ENCODE measurements at places on chromosomes 6 and 20.

- no peak for DNase-seq
Observed at GRCh38 chr20:17646209-17646960, 35.7 kb downstream of the RRBP1 start.

- peak; percentile 67 for DNase-seq
Observed at GRCh38 chr6:30615219-30615957, 1.7 kb downstream of the PPP1R10 start.

- no peak for DNase-seq
Observed at GRCh38 chr6:31113861-31114540, 599 bp upstream of the PSORS1C1 start.

DNA sequence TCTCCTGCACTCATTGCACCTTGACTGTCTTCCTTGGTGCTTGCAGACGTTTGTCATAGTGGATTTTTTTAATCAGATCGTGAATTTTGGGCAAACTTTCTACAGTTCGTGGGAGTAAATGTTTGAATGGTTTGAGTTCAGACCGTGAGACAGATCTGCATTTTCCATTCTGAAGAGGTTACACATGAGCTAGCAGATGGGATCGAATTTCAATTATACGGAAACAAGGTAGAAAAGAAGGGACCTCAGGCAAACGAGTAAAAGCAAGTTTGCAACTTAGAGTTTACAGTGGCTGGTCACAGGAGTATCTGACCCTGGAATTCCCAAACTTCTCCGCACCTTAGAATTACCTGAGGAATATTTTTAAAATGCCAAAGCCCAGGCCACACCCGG is 17.2 kb upstream of the NCR2 start:
- DNase-seq, result no peak

DNA sequence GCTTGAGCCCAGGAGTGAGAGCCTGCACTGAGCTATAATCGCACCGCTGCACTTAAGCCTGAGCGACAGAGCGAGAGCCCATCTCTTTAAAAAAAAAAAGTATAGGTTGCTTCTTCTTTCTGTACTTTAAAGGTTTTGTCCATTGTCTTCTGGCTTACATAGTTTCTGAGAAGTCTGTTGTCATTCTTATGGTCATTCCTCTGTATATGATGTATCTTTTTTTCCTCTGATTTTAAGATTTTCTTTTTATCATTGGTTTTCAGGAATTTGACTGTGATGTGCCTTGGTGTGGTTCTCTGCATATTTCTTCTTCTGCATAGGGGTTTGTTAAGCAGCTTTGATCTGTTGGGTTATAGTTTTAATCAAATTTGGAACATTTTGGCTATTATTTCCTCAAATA is 29.1 kb downstream of the QRSL1 start:
- DNase-seq, result peak; percentile 10

- DNase-seq, result no peak
Observed at GRCh38 chr6:168880271-168880670, 373.4 kb downstream of the THBS2 start.

DNA sequence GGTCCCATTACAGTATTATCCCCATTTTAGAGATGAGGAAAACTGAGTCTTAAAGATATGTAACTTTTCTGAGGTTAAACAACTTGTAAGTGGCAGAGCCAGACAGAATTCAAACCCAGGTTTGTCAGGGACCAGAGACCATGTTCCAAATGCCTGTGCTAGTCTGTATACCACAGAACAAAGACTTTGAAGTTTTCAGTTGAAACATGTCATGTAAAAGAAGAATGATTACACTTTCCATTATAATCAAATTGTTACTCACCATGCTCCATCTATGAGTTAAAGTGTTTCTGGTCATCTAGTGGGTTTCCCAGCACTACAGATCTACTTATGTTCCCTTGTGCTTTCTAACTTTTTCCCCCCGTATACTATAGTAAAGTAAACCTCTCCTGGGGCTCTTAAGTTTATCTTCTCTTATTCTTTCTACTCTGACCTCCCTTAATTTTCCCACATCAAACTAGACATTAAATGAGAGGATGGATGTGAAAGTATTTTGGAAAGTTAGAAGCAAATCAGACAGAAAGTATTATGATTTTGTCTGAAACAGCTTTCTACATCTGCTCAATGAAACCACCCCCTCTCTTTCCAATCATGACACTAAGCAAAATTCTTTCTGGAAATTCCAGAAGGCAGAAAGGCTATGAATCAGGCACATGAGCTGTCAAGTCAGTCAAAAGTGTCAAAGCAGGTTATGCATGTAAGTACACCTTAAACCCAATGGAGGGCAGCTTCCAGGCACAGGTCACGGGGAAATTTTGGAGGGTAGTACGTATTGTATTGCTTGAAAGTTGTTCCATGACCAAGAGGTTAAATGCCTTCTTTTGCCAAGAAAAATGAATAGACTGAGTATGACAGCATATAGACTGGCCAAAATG is 132.7 kb upstream of the MAP3K7 start:
- DNase-seq, result peak; percentile 87

DNA sequence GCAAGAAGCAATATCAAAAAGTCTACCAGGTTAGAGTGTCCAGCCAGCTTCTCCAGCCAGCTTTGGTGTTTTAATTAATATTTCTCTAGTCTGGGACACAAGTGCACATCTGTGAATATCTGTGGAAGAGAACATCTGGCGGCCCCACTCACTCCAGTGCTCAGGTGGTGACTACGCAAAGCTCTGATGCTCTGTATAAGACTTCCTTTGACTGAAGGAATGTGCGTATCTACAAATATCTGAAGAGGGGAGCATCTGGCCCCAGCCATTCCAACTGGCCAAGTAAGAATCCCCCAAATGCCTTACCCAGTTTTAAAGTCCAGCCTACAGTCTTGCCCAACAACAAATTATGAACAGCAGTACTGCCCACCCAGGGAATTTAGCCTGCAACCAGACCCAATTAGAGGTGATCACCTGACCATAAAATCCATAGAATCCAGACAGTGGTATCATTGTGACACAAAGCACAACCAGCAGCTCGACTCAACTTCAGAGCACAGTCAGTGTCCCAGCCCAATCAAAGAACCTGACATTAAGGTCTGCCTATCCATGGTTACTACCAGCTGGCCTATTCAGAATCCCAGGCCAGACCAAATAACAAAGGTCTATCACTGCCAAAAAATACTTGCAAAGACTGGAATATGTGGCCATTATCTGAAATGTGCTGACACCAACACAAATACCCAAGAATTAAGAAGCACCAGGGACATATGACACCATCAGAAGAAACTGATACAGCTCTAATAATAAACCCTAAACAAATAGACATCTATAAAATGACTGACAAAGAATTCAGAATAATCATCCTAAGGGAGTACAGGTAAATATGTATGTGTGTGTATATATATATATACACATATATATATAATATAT is 76.1 kb upstream of the MANEA start:
- DNase-seq, result no peak

DNA sequence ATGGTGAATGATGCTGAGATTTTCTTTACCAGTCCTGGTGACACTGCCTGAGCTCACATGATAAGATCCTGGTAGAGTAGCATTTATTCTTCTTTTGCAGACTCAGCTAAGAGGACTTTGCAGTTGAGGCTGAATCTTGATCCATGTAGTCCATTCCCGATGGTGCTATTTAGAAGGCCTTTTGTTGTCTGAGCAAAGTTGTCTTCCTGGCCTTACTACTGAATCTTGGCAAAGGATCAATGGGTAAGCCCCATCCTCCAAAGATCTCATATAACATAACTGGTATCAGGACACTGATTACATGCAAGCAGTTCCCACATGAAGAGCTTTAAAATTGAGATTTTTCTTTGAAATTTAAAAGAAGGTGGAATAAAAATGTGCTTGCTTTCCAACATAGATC is 291.6 kb downstream of the SOX4 start:
- DNase-seq, result peak; percentile 14

GRCh38 chr20:34485068-34485634 is 31.1 kb upstream of the DYNLRB1 start:
- no peak for DNase-seq

GRCh38 chr6:15431762-15432483 is 186.1 kb downstream of the JARID2 start:
- DNase-seq, result peak; percentile 53

- peak; percentile 23 for DNase-seq
Observed at GRCh38 chr20:24781418-24781980, 167.6 kb upstream of the CST7 start.

DNA sequence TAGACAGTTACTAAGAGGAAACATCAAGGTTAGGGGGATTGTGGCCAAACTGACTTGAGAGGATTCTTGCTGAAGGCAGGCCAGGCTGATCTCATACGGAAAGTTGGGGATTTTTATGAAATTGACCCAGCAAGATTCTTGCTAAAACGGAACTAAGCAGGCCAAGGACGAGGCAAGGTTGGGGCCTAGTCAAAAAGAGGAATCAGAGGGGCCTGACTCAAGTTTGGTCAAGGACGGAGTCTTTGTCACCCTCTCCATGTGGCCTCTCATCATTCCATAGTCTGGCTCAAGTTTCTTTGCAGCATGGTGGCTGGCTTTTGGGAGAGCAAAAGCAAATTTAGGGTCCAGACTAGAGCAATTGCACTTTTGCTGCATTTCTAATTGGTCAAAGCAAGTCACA is 7.9 kb upstream of the HECA start:
- no peak for DNase-seq

DNA sequence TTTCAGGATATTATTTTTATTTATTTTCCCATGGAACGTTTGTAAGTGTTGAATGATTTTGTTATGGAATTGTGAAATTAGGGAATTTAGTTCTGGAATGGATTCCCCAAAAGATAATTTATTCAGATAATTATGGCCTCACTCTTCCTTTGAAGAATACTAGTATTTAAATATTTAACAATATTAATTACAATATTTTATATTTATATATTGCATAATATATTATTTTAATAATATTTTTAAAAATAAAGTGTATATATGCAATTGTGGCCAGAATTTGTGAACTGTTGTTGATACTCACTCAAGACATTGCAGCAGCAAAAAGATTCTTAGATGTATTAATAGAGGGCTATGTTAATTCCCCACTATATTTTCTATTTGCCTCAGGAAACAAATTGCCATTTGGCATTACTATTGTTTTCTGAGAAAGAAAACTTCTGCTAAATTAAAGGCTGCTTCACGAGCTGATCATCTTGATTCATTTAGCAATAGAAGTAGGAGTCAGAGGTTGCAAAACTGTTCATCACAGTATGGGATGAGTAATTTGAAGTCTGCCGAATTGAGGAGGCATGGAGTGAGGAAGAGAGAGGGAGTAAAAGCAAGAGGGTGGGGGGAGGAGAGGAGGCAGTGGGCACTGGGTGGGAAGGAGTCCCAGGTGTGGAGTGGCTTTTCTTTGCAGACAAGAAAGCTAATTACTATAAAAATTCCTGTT is 729.2 kb downstream of the DHX35 start:
- peak; percentile 33 for DNase-seq

GRCh38 chr6:135393289-135393688 is 104.3 kb downstream of the AHI1 start:
- DNase-seq, result no peak

GRCh38 chr20:45055056-45055455 is 45.9 kb downstream of the KCNS1 start:
- no peak for DNase-seq

GRCh38 chr6:13445744-13446115 is 41.7 kb downstream of the GFOD1 start:
- DNase-seq, result no peak

DNA sequence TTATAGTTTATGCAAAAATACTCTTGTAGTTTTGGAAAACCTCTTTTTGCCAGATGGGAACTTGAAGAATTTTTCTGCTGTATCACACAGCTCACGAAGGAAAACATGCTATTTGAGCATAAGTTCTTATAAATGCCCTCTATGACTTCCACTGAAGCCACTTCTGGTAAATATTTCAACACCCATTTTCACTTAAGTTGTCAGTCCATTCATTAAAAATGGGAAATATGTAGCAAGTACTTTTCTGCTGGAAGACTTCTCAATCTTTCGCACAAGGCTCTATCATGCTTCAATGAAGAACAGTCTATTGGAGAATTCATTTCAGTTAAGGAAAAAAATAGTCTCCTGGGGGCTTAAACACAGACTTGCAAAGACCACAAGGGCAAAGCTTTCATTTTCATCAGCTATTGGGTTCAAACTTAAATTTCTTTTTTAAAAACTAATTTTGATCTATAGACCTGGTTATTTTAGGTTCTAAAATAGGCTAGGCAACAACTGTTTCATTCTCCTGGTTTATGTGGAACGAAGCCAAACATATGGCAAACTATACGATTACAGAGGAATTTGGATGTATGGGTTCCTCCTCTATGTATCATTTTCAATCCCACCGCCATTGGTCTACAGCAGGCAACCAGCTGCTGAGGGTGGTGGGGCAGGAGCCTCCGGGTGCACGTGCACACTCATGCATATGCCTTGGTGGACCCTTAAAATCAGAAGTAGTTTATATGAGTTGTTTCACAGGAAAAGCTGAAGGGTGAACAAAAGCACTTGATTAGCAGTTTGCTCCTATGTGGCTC is 38.7 kb downstream of the LAMA4 start:
- DNase-seq, result no peak

DNA sequence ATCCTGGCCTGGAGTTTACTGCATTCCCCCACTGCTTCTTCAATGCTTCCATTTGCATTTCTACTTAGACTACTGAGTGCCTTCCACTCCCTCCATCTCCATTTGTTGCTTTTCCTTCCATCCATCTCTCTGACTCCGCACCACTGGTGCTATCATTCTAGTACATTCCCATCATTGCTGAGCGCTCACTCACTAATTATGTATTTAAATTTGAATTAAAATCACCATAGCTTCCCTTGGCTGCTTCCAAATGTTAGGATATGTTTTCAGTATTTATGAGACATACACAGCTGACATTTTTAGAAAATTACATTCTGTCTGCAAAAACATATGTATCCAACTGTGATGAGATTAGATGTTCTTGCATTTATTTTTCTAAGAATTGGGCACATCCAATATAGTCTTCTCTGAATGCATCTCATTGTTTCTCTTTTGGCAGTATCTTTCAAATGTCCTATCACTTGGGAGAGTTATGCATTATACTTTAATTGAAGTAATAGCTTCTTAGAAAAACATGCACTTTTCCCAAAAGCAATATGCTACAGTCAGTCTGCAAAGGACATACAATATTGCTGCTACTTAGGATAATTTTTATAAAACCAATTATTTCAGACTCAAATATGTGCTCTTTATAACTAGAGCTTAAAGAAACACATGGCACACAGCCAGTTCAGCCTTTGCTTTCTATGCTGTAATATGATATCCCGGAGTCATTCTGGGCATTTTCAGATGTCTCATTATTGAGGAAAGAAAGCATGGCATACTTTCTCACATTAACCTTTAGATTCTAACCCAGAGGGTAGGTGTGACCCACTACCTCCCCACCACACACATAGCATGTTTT is 12.1 kb upstream of the COL21A1 start:
- peak; percentile 70 for DNase-seq
